ENCODE measurements at places on chromosomes 12 and 14.

- DNase-seq, result no peak
Measured at GRCh38 chr14:106879241-106879640, 1352.9 kb downstream of the TMEM121 start.

DNA sequence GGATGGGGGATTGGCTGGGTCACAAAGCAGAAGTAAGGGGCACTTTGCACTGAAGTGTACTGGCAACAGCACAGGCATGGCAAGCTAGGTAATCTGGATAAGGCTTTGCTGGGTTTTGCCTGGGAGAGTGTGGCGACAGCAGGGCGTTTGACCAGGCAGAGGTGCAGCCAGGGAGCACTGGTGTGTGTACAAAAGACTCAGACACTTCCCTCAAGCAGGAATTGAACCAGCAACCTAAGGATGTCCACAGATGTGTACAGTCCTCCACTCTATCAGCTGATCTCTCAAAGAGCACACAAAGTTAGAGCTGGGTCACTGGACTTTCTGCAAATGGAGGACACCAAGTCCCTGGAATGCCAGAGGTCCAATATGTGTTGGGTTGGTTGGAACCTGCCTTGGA is 15.4 kb upstream of the RNASE4 start:
- DNase-seq, result no peak

DNA sequence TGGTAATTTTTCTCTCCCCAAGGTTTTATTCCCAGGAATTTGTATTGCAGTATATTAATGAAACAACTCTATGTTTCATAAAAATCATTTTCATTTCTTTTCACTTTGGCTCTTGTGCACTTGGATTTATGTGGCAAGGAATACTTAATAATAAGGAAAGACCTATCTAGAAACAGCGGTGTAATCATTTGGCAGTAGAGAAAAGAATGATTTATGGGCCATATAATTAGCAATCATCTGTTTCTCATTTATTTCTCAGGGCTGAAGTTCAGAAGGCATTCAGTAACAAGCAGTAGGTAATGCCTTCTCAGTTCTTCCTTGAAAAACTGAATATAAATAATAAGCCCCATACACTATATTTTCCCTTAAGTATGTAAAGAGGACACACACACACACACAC is 172.6 kb downstream of the ANO4 start:
- no peak for DNase-seq

GRCh38 chr12:88468581-88468980 is 111.7 kb downstream of the KITLG start:
- no peak for DNase-seq

GRCh38 chr12:110033888-110034287 is 14.4 kb downstream of the C12orf76 start:
- DNase-seq, result no peak

DNA sequence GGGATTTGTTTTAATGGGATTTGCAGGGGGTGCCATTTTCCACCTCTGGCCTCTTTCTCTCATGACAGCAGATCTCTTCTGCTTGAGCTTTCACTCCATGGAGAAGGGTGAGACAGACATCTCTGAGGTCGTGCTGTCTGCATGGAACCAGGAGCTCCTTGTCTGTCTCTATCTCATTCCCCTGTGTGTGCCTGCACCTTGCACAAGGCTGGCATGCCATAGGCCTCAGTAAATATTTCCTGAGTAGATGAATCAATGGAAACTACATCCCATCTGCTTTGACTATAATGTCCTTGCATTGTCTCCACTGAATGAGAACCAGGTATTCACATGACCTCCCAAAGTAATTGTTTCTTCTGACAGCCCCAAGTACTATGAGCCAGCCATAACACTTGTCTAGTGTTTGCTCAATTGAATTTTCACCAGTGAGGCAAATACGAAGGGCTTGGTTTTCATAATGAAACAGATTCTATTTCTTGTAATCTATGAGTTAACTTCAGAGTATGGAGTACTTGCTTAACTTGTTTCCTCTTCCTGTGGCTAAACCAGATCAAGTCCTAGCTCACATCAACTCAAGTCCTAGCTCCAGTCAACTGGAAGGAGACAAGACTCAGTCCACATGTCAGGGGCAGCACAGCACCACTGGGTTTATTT is 32.3 kb downstream of the KCNK13 start:
- no peak for DNase-seq

- DNase-seq, result no peak
Measured at GRCh38 chr12:89692439-89692838, 16.2 kb downstream of the ATP2B1 start.
